Stimulated activated CD4-positive, alpha-beta T cell treated with anti-CD3 and anti-CD28 coated beads, Interleukin-4, amount 100 ng/mL, for 1 hour (primary cell): ENCODE measurements at places on chromosomes 13 and 19.
A peak's percentile ranks its signal among the peaks of the same experiment; 100 is the strongest.

DNA sequence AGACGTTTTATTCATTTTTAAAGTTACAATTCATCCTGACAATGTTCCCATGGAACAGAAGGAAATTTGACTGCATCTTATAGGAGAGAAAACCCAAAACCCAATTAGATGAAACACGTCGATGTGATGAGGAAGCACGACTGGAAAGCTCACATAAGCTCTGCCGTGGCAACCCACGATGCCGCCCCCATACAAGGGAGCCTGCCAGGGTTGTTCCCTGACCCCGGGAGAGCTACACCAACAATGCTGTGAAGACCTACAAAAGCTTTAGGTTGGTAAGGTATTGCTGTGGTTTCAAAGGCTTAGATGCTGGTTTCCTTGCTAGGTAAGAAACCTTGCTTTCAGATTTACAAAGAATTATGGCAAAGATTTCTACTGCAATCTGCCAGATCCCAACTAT is 393.1 kb downstream of the KLF12 start:
- DNase-seq: no peak

DNA sequence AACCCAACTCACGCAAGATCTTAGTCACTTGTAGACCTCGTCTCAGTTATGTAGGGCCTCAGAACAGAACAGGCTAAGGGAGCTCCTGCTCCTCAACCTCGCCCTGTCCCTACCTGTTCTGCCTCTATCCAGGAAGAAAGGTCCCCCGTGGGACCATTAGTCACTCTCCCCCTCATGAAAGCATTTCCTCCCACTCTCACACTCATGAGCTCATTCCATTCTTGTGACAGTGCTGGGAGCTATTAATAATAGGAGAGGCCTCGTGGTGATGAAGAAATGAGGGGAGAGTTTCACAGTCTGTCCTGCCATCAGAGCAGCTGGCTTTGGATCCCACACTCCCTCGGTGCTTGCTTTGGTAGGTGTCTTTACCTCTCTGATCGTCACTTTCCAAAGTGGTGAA is 10.2 kb downstream of the PPP2R1A start:
- no peak for DNase-seq

- no peak for DNase-seq
Observed at GRCh38 chr13:31067416-31068118, 94.1 kb downstream of the HSPH1 start.

GRCh38 chr13:100835695-100836094 is 161.1 kb upstream of the TMTC4 start:
- DNase-seq: no peak

DNA sequence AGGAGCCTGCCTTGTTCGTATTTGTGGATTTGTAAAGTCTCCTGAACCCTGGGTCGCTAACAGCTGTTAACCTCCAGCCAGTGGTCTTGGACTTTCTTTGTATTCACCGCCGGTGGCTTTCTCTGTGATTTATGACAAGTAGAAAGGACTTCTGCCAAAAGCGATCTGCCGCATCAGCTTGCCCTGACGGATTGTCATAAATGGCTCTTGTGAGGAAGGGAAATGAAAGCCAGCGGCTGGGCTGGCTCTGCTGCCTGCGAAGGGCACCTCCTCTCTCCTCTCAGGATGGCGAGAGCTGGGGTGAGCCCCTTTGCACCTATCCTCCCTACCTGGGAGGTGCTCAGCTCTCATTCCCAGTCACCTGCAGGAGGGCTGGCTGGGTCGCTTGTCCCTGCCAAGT is 25.6 kb downstream of the DHRS12 start:
- DNase-seq: no peak

DNA sequence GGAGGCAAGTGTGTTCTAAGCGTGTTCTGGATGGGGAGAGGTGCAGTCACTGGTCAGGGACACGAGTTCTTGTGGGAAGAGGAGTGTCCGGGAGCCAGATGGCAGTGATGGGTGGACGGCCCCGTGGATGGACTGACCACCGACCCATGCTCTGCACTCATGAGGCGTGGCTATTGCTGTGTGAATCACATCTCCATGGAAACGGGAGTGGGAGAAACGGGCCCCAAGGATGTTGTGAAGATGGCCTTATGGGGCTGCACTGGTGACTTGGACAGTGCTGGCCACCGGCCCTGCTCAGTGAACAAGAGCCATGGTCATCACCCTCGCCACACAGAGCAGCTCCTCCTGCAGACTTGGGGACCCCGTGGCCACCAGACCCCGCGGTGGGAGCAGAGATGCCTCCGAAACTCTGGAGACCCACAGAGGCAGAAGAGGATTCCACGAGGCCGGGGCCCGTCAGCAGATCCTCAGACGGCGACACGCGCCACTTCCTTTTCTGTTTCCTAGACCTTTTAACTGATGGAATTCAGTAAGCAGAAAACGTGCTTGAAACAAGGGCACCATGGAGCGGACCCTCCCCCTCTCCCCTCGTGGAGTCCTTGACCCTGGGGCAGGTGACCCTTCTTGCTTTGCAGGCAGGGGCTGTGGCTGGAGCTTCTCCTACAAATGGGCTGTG is 47.5 kb downstream of the GAS6 start:
- DNase-seq: no peak

- peak; percentile 36 for DNase-seq
Observed at GRCh38 chr19:628168-628567, 5.2 kb downstream of the POLRMT start.

- no peak for DNase-seq
Observed at GRCh38 chr19:46670813-46671212, 9.8 kb upstream of the DACT3 start.

DNA sequence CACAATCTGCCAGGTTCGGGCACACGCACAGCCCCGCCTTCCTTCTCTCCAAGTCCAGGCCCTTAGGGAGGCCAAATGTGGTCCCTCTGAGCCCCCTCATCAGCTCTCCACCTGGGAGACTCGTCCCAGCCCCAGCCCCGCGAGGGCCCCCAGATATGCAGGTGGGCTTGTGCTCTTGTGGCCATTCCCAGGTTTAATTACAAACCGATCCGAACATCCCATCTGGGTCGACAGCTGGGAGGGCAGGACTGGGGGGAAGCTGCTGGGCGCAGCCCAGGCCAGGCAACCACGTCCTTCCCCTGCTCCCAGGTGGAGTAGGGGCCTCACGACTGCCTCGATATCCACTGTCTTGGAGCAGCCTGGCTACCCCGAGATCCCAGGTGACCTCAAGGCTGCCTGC is 7.5 kb upstream of the C2CD4C start:
- no peak for DNase-seq

GRCh38 chr13:57991041-57991440 is 359.5 kb downstream of the PCDH17 start:
- DNase-seq: no peak

DNA sequence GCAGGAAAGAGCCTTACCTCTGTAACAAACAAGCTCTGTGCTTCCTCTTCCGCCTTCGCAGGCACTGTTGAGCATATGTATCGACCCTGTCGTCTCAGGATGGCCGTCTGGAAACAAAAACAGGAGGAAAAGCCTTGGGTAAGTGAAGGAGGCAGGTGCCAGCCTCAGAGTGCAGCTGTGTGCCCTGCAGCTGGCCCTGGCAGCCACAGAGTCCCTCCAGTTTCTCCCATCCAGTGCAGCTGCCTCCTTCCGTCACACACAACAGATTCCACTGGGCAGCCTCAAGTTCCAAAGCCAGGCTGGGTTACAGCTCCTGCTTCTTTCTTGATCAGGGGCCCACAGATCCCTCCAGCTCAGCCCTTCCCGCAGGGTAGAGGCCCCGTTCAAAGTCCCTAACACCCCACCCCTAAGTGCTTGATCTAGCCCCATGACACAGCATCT is 47.7 kb downstream of the DOCK9 start:
- DNase-seq: no peak

GRCh38 chr19:51721905-51722304 is 1.9 kb downstream of the HAS1 start:
- DNase-seq: no peak

- DNase-seq: no peak
Observed at GRCh38 chr13:37106642-37107041, 1.2 kb upstream of the CSNK1A1L start.

DNA sequence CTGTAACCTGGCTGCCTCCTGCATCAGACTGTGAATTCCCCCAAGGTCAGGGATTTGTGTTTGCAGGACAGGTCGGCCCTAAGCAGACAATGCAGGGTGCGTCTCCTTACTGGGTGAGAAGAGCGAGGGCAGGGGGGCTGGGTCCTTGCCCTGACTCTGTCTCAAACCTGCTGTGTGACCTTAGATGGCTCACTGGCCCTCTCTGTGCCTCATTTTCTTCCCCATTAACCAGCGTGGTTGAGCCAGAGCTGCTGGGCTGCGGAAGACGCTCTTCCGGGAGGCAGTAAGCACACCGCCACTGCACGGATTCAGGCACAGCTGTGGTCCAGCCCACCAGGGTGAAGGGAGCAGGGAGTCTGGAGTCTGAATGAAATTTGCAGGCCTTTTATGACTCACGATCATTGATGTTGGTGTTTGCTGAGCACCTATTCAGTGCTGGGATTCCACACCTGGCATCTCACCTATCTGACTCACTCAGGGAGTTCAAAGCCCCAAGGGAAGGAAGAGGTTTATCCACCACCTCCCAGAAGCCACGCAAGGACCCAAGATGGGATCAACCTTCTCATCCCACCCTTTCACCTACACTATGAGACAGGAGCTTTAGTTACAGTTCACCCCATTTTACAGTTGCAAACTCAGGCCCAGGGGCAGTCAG is 2.5 kb downstream of the AKT1S1 start:
- DNase-seq: no peak

- no peak for DNase-seq
Observed at GRCh38 chr13:112113348-112113747, 46.4 kb downstream of the SOX1 start.

DNA sequence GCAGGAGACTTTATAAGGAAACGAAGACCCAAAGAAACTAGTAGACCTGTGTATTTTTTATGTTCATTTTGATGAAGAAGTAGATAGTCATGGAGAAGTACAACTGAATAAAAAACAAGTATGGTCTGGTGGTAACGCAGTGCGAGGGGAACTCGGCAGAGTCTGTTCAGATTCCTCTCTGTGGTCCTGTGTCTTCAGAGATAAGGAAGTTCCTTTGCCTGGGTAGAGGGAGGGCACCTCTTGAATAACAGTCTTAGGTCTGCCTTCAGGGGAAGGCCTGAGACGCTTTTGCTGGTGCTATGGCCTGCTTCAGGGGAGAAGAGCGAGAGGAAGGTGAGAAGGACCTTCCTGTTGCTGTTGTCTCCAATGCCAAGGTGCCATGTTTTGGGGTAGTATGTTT is 25.9 kb upstream of the SLC46A3 start:
- DNase-seq: no peak

GRCh38 chr13:74596691-74597090 is 462.5 kb upstream of the KLF12 start:
- DNase-seq: no peak

DNA sequence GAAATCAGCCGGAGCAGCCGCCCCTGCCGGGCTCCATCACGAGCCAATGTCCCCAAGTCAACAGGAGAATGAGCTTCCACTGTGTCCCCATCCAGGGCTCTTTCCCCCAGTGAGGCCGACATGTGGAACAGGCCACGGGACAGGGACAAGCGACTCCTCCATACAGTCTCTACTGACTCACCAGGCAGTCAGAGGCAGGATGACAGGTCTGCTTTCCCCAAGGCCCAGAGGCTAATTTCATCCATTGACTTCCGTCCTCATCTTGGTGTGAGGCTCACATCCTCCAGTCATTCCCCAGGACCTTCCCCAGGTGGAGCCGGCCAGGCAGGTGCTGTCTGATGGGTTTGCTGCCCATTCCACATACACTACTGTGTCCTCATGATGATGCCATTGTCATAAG is 3.5 kb downstream of the CEACAM6 start:
- DNase-seq: no peak

- DNase-seq: no peak
Observed at GRCh38 chr13:46288570-46289259, 77.0 kb downstream of the LRRC63 start.

DNA sequence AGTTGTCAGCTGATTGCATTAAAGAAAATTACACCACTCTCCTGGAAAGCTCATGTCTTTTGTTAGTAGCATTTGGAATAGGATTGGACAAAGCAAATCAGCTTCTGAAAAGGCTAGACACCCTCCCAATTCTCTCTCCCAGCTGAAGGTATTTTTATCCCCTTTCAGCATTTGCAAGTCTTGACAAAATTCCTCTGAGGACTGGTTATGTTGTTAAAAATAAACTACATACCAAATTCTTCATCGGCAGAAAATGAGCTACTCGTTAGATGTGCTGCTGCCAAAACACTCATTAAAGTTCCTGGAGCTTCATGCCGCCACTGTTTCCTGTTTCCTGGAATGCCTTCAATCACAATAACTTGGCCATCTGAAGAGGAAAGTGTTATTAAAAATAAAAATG is 37.1 kb downstream of the UTP14C start:
- no peak for DNase-seq

DNA sequence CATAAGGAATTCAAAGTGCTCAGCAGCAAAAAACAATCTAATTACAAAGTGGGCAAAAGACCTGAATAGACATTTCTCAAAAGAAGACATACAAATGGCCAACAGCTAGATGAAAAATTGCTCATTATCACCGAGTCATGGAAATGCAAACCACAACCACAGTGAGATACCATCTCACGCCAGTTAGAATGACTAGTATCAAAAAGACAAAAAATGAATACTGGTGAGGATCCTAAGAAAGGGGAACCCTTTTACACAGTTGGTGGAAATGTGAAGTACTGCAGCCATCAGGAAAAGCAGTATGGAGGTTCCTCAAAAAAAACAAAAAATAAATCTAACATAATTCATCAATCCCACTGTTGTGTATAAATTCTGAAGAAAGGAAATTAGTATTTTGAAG is 1206.1 kb downstream of the EFNB2 start:
- no peak for DNase-seq

DNA sequence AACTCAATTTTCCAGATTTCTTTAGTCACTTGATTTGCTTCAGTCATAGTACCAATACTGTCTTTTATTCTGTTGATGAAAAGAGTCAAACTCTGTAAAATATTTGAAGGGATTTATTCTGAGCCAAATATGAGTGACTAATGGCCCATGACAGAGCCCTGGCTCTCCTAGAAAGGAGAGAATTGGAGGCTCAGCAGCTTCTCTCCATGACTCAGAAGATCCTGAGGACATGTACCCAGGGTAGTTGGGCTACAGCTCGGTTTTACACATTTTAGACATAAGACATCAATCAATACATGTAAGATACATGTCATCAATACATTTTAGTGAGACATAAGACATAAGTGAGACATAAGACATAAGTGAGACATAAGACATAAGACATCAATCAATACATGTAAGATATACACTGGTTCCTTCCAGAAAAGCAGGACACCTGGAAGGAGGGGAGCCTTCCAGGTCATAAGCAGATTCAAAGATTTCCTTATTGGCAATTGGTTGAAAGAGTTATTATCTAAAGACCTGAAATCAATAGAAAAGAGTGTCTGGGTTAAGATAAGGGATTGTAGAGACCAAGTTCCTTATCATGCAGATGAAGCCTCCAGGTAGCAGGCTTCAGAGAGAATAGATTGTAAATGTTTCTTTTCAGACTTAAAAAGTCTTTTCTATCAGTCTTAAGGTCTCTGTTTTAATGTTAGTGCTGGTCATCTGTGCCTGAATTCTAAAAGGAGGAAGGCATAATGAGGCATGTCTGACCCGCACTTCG is 179.8 kb upstream of the RFC3 start:
- no peak for DNase-seq

- DNase-seq: no peak
Observed at GRCh38 chr13:51396352-51396751, 56.5 kb downstream of the INTS6 start.

- DNase-seq: no peak
Observed at GRCh38 chr13:110137680-110138009, 169.3 kb downstream of the COL4A1 start.
